ENCODE measurements at places on chromosomes 12 and 14. TPM values are rescaled to one million over a fixed set of nuclear protein-coding genes. Genes with fewer than 3 reads are reported as not detected.

The PGF gene
- 3.5 TPM for total RNA-seq

The PRR4 gene
- total RNA-seq = 1.5 TPM

The KCNA5 gene
- total RNA-seq = not detected

The FOXA1 gene
- total RNA-seq = 11.5 TPM

The RNASE3 gene
- not detected for total RNA-seq

The DIO2 gene
- 9.2 TPM for total RNA-seq

The FAM90A1 gene
- total RNA-seq = 0.07 TPM

The GNB3 gene
- 2.0 TPM for total RNA-seq

The IFNG gene
- total RNA-seq = not detected

The PLCZ1 gene
- total RNA-seq = not detected

The KRT6A gene
- 0.27 TPM for total RNA-seq

The RHOJ gene
- total RNA-seq = not detected

The CPSF2 gene
- 44.8 TPM for total RNA-seq

The CLEC9A gene
- not detected for total RNA-seq

The PA2G4 gene
- total RNA-seq = 320 TPM
